ENCODE measurements at places on chromosomes 6 and 20.

GRCh38 chr6:7201732-7202541 lies 94.2 kb downstream of the RREB1 start:
- no peak for DNase-seq

GRCh38 chr20:16929756-16930155 lies 181.6 kb downstream of the OTOR start:
- DNase-seq: no peak

DNA sequence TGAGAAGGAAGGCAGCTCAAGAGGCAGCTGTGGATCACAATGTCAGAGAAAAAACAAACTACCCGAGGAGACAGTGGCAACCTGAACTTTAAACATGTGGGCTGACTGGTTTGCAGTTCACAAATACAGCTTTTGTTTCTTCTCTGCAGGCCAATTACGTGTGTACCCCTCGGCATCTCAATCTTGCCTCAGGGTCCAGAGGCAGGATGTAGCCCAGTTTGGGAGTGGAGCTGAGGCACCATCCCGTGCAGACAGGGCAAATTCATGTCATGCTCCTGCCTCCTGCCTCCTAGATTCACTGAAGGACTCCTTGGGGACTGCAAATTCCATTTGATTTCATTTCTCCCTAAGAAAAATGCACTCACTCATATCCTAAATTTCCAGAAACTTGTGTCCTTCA lies 94.2 kb upstream of the KCNK16 start:
- peak; percentile 26 for DNase-seq

DNA sequence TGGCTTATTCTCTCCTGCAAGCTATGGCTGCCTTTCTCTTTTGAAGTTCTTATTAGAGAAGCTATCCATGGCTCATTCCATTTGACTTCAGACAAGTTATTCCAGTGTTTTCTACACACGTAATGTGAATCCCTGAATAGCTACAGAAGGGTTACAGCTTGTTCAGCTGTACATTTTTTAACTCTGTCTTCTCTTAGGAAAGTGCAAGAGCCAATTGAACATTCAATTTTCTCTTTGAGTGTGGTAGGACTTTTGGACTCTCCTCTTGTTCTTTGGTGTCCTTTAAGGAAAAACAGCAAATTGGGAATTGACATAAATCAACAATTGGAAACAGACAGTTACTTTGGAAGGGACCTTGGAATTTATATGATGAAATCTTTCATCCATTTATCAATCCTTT lies 125.8 kb downstream of the EPM2A start:
- DNase-seq: no peak

GRCh38 chr6:7593229-7593628 lies 3.2 kb downstream of the SNRNP48 start:
- DNase-seq: no peak

Data from kidney epithelial cell (primary cell).